Esophagus muscularis mucosa (tissue), 4 donors: ENCODE measurements at places on chromosomes 13 and 19. TPM values are rescaled to one million over a fixed set of nuclear protein-coding genes. Genes with fewer than 3 reads are reported as not detected.

DNA sequence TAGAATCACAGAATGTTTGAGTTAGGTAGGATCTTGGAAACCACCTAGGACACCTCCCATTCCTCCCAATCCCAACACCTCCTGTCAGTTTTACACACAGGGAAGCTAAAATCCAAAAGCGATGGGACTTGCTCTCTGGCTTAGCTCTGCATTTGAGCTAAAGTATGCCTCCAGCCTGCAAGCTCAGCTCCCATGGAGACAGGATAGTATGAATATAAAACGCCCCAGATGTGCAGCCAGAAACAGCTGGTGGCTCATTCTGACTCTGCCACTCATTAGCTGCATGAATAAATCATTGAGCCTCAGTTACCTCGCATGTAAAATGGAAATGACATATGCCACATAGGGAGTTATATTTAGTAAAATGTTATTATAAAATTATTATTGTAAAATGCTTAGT lies 336.0 kb downstream of the SUCLA2 start:
- DNase-seq, result no peak

DNA sequence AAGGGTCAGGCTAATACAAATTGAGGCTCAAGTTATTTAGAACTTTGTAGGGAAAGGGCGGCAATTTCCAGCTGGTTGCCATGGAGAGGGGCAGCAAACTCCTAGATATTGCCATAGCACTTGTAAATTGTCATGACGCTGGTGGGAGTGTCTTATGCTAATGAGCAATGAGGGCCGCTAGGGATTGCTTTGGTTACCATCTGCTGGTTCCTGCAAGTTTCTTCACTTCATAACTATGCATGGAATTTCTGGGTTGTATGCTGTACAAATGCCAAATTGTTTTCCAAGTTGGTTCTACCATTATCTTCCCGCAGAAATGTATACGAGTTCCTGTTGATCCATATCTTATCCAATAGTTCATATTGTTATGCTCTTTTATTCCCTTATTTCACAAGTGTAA lies 1339.4 kb downstream of the EFNB2 start:
- no peak for DNase-seq

GRCh38 chr13:24459234-24459633 lies 53.3 kb downstream of the PARP4 start:
- no peak for DNase-seq

DNA sequence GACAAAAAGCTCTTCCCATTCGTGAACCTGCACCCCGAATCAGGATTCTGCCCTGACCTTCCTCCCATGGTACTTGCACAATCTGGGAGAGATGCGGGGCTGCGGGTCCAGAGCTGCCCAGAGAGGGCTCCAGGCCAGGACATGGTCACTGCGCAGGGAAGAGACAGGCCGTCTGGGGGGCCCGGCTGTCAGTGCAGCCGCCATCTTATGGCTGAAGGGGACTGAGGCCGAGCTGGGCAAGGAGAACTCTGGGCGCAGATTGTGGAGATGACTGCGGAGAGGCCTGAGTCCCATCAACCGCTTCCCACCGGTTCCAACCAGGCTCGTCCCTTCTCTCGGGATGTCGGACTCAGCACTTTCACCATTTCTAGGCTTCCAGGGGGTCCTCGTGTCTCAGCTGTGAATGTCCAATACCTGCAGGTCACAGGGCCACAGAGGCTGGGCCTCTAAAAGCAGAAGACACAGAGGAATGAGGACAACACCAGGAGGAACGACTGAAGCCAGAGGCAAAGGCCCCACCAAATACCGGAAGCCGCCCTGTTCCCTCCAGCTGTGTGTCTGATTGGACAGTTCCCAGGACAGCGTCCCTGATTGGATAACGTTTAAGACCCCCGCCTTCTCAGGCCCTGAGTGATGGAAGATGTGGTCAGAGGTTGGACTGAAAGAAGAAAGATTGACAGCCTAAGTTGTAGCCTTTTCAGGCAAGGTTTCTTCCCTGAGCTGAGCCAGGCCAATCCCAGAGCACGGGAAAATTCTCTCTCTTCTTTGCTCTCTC lies 117.1 kb upstream of the ZNF91 start:
- peak; percentile 68 for DNase-seq

GRCh38 chr19:2888731-2889224 lies 11.9 kb upstream of the ZNF57 start:
- no peak for DNase-seq

DNA sequence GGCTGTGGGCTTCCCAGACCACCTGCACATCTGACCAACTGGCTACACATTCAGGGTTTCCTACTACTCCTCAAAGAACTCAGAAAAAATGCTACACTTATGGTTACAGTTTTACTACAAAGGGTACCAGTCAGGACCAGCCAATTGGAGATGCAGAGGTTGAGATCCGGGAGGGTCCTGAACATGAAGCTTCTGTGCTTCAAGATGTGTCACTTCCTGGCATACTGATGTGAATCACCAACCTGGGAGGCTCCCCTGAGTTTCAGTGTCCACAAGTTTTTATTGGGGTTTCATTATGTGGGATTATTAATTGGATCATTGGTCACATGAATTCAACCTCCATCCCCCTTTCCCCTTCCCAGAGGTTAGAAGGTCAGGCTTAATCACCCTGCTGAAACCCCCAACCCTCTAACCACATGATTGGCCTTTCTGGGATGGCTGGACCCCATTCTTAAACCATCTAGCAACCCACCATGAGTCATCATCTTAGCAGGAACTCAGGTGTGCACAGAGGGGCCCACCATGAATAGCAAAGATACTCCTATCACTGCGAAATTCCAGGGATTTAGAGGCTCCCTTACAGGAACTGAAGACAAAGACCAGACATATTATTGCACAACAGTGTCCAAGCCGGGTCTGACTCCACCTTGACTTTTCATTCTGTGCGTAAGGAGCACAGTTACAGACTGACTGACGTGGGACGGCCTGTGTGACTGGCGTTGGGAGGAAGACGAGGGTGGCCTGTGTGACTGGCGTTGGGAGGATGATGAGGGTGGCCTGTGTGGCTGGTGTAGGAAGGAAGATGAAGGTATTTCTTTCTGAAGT lies 90.7 kb downstream of the ATP8A2 start:
- no peak for DNase-seq

DNA sequence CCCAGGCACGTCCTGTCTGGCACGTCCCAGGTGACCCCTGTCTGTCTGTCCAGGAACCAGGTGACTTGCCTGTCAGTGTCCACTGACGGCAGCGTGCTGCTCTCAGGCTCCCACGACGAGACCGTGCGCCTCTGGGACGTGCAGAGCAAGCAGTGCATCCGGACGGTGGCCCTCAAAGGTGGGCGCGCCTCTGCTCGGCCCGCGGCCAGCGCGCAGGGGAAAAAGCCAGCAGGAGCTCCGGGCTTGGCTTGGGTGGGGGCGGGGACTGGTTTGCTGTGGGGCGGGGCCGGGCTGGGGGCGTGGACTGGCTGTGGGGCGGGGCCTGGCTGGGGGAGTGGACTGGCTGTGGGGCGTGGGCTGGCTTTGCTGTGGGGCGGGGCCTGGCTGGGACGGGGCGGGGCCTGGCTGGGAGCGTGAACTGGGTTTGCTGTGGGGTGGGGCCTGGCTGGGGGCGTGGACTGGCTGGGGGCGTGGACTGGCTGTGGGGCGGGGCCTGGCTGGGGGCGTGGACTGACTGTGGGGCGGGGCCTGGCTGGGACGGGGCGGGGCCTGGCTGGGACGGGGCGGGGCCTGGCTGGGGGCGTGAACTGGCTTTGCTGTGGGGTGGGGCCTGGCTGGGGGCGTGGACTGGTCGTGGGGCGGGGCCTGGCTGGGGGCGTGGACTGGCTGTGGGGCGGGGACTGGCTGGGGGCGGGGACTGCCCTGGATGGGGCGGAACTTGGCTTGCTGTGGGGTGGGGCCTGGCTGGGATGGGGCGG lies 7.2 kb downstream of the WDR18 start:
- DNase-seq, result no peak

DNA sequence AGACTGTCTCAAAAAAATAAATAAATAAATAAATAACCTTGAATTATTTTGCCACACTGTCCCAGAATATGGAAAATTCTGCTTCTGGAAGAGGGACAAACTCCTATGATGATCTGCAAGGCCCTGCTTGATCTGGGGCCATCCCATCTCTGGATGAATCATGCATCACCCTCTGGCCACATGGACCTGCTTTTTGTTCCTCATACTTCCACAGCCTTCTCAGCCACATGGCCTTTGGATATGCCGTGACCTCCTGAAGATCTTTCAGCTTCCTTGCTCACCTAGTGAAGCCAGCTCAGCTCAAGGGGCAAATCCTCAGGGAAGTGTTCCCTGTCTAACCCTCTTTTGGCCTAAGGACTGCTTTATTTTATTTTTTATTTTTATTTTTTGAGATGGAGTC lies 10.3 kb downstream of the IER2 start:
- DNase-seq, result no peak

GRCh38 chr19:35549174-35549788 lies 3.9 kb downstream of the TMEM147 start:
- DNase-seq, result no peak

DNA sequence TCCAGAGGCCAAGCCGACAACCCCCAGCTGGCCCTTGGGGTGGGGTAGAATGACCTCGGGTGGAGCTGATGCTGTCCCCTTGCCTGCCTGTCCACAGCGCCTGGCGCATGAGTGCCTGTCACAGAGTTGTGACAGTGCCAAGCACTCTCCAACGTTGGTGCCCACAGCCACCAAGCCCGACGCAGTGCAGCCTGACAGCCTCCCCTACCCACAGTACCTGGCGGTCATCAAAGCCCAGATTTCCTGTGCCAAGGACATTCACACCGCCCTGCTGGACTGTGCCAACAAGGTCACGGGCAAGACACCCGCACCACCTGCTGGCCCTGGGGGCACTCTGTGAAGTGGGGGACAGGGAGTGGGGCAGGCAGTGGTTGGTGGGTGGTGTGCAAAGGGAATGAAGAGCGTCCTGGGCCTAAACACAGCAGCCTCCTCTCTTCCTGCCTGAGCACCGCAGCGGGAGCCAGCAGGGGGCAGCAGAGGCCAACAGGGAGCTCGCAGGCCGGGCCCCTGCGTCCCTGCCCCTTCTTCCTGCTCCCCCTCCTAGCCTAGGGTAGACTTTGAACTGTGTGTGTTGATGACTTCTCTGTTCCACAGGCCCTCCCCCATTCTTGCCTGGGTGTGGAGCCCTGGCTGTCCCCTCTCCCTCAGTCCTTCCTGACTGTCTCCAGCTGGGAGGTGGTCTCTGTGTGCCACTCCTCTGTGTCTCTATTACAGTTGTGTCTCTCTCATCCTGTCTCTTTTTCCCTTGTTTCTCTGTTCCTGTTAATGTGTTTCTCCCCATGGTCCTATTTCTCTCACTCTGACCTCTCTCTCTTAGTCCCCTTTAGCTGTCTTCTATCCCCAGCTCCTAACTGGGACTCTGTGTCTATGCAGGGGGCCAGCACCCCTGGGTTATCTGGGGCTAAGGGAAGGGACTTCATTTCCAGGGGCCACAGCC lies 6.5 kb downstream of the MED29 start:
- DNase-seq, result peak; percentile 97

- no peak for DNase-seq
Observed at GRCh38 chr13:94546061-94546839, 49.7 kb downstream of the TGDS start.

DNA sequence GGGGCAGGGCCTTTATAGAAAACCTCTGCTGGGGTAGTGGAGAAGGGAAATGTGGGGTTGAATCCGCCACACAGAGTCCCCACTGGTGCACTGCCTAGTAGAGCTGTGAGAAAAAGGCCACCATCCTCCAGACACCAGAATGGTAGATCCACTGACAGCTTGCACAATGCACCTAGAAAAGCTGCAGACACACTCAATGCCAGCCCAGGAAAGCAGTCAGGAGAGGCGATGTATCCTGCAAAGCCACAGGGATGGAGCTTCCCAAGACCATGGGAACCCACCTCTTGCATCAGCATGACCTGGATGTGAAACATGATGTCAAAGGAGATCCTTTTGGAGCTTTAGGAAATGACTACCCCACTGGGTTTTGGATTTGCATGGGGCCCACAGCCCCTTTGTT lies 958.0 kb upstream of the MIR17HG start:
- DNase-seq, result no peak

- DNase-seq, result no peak
Observed at GRCh38 chr19:4744451-4745174, 21.0 kb upstream of the DPP9 start.

The VN1R4 gene
- total RNA-seq, result not detected

The NLRP12 gene
- total RNA-seq, result 0.34 TPM

The PSG6 gene
- not detected for total RNA-seq

The KLK11 gene
- total RNA-seq, result not detected
